ENCODE measurements at places on chromosomes 11 and 22.
A peak's percentile ranks its signal among the peaks of the same experiment; 100 is the strongest.

- DNase-seq, result no peak
Observed at GRCh38 chr11:10900681-10901415, 43.0 kb upstream of the ZBED5 start.

- DNase-seq, result no peak
Observed at GRCh38 chr11:113632981-113633380, 73.1 kb downstream of the TMPRSS5 start.

- no peak for DNase-seq
Observed at GRCh38 chr11:112841729-112842128, 119.5 kb upstream of the NCAM1 start.

DNA sequence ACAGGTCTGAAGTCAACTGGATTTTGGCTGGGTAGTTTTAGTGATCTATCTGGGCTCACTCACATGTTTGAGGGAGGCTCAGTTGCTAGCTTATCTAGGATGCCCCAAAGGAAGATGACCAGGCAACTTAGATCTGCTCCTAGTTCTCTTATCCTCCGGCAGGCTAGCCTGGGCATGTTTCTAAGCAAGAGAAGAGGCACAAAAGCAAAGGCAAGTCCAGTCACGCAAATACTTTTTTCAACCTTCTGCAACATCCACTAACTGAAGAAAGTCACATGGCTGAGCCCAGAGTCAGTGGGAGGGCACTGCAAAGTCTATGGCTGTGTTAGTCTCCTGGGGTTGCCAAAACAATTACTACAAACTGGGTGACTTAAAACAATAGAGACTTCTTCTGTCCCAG is 32.9 kb upstream of the FSHB start:
- DNase-seq, result no peak

DNA sequence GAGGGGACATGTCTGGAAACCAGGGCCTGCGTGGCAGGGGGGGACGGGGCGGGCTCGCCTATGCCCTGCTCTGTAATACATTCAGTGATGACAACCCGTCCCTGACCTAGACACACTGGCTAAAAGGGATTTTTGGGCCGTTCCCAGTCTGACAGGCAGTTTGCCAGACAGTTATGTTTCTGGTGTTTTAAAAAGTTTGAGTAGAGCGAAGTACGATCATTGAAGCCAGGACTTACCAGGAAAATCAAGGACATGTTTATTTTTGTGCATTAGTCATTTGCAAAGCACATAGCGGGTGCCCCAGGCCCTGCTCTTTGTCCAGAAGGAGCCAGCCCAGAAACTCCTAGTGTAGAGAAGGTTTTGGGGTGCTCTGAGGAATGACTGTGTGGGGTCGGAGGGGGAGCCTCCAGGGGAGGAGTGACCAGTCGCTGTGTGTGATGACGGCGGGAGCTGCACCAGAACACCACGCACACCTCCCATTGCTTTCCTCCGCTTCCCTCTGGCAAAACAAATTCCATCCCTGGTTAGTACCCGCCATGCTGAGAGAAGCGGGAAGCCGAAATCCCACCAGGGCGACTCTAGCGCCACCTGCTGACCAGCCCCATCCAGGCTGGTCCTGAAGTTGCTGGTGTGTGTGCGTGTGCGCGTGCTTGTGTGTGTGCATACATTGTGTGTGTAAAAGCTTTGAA is 50.8 kb downstream of the FBLN1 start:
- peak; percentile 32 for DNase-seq

GRCh38 chr11:123382555-123383074 is 47.5 kb upstream of the GRAMD1B start:
- no peak for DNase-seq

- no peak for DNase-seq
Observed at GRCh38 chr22:22598144-22598543, 39.1 kb upstream of the PRAME start.

DNA sequence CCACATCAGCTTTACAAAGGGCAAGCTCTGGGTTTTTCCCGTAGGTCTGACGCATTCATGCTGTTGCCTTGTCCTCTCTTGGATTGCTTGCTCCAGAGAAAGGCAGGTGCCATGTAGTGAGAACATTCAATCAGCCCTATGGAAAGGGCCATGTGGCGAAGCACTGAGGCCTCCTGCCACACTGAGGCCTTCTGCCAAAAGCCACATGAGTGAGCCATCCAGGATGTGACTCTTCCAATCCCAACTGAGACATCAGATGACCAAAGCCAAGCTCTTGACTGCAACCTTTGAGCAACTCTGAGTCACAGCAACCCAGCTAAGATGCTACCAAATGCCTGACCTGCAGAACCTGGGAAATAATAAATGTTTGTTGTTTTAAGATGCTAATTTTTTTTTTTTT is 9.0 kb upstream of the PANX3 start:
- no peak for DNase-seq
